Activated T-helper 1 cell treated with anti-CD3 and anti-CD28 coated beads, Interleukin-2, amount 50 U/mL, for 16 hours (primary cell): ENCODE measurements at places on chromosomes 13 and 19.

GRCh38 chr19:19106056-19106551 lies 32.2 kb downstream of the TMEM161A start:
- no peak for DNase-seq

GRCh38 chr19:14168259-14168972 lies 32.0 kb upstream of the ASF1B start:
- DNase-seq, result no peak

DNA sequence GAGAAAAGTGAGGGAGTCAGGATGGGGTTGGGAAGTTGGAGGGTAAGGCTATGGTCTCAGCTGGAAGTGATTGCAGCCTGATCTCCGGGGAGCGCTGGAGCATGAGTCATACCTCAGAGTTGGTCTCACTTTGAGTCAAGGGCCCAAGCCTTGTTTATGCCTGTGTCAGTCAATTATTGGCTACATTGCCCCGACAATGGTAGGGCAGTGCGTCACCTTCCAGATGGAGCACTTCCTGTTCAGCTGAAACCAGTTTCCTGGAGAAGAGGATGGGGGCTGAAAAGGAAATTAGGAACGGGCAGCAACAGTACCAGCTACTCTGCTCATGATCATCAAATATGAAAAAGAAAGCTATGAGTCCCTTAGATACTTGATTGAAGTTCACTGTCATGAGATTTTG lies 60.4 kb downstream of the ADGRE1 start:
- DNase-seq, result peak; percentile 5

GRCh38 chr19:1620502-1620901 lies 15.2 kb upstream of the UQCR11 start:
- no peak for DNase-seq

- no peak for DNase-seq
Observed at GRCh38 chr19:3765121-3765520, 2.6 kb downstream of the MRPL54 start.

- no peak for DNase-seq
Observed at GRCh38 chr13:30789166-30789862, 54.0 kb downstream of the ALOX5AP start.

GRCh38 chr13:31433746-31434145 lies 234.0 kb downstream of the B3GLCT start:
- DNase-seq, result no peak

GRCh38 chr13:34993470-34993869 lies 51.4 kb downstream of the NBEA start:
- DNase-seq, result no peak

- DNase-seq, result peak; percentile 37
Observed at GRCh38 chr13:40982772-40983171, 36.3 kb downstream of the ELF1 start.

DNA sequence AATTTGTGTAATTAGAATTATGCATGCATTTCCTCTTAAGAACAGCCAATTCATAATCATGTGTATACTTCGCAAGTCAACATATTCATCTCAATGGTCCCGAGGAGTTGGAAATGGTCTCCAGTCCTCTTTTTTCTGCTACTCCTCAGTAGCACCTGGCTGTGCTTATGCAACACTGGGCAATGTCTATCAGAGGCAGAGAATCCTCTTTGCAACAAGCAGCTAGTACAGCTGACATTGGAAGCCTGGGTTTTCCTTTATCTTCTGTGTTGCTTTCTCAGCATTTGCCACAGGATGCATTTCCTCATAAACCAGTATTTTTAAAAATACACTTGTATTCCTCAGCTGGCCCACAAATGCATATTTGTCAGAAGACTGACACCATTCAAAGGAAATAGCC lies 405.3 kb upstream of the GPC6 start:
- DNase-seq, result no peak

GRCh38 chr13:43879755-43880181 lies at the start of gene LACC1:
TSS of gene LACC1 (plus strand) at chr13:43879904. CDS start at chr13:43880986, 1,082 bp downstream.
- DNase-seq, result no peak

- DNase-seq, result no peak
Observed at GRCh38 chr13:74288361-74288911, 154.2 kb upstream of the KLF12 start.

DNA sequence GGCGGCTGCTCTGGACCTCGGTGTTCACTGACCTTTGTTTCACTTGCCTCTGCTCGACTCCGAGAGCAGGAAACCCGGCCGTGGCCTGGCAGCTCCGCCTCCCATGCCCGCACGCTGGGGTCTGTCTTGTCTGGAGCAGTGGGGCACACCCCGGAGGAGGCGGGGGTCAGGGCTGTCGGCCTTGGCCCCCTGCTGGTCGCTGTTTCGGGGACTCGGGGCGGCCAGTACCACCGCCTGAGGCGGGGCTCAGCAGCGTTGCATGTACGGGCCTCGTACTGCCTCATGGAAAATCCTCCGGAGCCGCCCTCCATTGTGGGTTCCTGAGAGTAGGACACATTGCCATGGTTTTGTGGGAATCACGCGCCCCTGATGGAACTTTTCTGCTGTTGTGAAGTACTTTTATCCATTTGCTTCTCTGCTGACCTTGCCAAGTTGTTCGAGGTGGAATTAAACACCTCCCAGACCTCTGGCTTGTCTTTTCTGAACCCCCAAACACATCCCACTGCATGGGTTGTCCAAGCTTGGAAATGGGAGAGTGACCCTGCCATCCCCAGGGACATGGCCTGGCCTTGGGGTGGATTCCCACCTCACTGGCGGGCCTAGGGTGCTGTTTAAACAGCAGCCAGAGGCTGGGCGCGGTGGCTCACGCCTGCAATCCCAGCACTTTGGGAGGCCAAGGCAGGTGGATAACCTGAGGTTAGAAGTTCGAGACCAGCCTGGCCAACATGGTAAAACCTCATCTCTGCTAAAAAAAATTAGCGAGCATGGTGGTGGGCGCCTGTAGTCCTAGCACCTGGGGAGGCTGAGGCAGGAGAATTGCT lies 5.5 kb upstream of the NDUFS7 start:
- no peak for DNase-seq

DNA sequence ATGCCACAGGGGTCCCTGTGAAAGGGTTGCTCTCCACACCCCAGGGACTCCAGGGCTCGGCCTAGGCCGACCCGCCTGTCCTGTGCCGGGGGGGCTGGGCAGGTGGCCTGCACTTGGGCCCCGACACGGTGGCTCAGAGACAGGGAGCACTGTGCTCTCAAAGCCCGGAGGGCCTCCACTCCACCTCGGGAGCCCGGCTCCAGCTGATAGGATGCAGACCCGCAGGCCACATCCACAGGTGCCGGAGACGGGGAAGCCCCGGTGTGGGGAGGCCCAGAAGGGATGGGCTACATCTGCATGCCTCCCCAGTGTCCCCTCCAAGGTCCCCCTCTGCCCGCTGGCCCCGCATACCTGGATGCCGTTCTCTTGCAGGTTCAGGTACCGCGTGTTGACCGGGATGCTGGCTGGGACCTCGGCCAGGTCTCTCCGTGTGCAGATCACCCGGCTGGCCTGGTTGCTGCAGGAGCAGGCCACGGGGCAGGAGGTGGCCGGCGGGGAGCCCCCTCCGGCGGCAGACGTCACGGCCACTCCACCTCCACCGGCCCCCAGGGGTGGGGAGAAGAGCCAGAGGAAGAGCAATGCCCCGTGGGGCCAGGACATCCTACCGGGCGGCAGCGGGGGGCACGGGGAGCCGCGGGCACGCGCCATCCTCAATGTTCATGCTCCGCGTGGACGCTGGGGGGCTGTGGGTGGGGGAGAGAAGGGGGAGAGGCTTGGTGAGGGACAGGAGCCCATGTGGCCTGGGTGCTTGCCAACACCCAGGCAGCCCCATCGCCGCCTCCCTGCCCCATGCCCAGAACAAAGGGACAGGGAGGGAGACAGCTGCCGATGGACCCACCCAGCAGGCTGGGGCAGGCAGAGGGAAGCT lies 19.8 kb downstream of the LRRC4B start:
- DNase-seq, result no peak

- no peak for DNase-seq
Observed at GRCh38 chr19:38003438-38004185, 96.6 kb downstream of the SIPA1L3 start.

- DNase-seq, result no peak
Observed at GRCh38 chr13:79287939-79288795, 117.9 kb downstream of the RBM26 start.

DNA sequence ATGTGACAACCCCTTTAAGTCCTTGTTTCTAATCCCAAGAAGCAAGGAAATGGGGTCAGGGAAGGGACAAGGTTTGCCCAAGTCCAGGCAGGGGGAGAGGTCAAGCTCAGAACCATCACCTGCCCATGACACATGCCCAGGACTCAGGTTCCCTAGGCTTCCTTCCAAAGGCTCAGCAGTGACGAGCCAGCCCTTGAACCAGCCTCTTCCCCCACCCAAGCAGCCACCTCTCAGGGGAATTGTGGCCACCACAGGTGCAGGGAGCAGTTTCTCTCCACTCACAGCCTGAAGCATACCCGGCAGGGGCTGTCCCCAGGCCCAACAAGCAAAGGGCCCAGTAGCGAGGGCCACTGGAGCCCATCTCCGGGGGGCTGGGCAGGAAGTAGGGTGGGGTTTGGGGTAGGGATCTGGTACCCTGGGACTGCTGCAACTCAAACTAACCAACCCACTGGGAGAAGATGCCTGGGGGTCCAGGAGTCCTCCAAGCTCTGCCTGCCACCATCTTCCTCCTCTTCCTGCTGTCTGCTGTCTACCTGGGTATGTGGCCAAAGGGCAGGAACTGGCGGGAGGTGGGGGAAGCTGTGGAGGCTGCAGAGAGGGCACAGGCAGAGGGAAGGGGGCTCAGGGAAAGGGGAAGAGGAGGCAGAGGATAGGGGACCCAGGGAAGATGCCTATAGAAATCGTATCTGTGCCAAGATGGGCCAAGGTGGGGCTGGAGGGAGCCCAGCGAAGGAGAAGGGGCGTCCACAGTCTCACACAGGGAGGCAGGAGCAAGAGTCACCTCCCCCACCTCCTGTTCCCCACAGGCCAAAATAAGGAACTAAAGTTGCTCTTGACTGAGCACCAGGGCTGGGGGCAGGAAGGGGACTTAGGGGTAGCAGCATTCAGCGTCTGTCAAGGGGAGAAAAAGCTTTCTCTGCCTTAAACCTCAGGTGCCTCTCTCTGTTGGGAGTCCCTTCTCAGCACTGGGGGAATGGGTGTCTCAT lies at the start of gene CD79A:
TSS of gene CD79A (plus strand) at position 433 of the 986 bp plus-strand sequence. CDS start at position 459, 26 bp downstream.
- no peak for DNase-seq

GRCh38 chr19:46718157-46718933 lies 1.4 kb upstream of the PRKD2 start:
- peak; percentile 22 for DNase-seq

GRCh38 chr13:30119476-30119875 lies 187.9 kb downstream of the KATNAL1 start:
- DNase-seq, result no peak

- DNase-seq, result no peak
Observed at GRCh38 chr19:16976446-16976845, 50.2 kb downstream of the CPAMD8 start.
